ENCODE measurements at places on chromosomes 11 and 22.

- no peak for DNase-seq
These were observed 26.3 kb upstream of the MTCH2 start for GRCh38 chr11:47668665-47669064.

GRCh38 chr22:42472671-42473070 lies 40.5 kb upstream of the NFAM1 start:
- no peak for DNase-seq

GRCh38 chr22:47796128-47796908 lies 1033.9 kb downstream of the TBC1D22A start:
- no peak for DNase-seq

- DNase-seq: no peak
These were observed 107.3 kb upstream of the HSD17B12 start for GRCh38 chr11:43573233-43573632.

- no peak for DNase-seq
These were observed 12.9 kb downstream of the CWC15 start for GRCh38 chr11:94960488-94960887.

DNA sequence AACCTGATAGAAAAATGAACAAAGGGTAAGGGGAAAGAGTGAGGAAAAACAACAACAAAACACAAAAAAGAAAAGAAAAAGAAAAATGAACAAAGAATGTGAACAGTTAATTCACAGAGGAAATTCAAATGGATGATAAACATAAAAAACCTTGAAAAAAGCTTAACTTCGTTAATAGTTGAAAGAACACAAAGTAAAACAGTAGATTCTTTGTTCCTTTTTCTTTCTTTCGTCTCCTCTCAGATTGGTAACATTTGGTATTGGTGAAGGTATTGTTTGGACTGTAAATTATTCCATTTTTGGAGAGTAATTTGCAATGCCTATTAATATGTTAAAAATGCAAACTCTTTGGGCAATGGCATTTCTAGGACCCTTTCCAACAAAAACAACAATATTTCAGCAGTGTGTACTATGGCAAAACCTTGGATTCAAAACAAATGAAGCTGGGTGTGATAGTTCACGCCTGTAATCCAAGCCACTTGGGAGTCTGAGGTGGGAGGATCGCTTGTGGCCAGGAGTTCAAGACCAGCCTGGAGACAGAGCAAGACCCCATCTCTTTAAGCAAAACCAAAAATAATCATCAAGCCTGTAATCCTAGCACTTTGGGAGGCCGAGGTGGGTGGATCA lies 3.3 kb upstream of the BACE1 start:
- no peak for DNase-seq

- DNase-seq: no peak
These were observed 79.3 kb downstream of the MICAL2 start for GRCh38 chr11:12189543-12190235.

DNA sequence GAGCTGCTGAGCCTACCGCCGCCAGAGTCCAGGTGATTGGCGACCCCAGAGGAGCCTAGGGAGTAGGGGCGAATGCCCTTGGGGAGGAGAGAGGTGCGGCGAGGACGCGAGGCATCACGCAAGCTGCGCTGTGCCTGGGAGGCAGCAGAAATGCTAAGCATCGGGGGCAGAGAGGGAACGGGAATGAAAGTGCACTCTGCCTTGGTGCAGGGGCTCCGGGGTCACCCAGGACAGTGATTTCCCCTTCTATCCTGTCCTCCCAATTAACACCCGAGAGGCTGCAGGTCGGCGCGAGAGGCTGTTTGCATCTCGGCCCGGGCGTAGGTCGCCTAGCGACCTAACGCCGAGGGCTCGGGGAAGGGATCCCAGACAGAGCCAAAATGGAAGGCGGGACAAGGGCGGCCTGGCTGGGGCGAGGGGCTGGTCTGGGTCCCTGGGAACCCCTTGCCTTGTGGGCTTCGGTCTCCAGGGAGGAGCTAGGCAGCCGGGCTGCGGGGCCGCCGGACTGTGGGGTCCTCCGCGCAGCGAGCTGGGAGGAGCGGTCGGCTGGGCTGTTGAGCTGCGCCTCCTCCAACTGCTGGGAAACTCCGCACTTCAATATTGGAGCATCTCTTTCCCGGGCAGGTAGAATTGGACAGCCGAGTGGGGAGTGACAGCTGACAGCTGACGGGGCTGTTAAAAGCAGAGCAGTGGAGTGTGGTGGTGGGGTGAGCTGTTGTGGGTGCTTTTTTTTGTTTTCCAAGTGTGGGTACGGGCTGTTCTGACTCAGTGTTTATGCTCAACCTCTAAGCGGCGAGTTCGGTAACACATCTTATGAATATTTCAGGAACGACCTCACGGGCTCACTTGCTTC lies 657 bp downstream of the ELMOD1 start:
- DNase-seq: peak; percentile 51

GRCh38 chr11:3056296-3057068 lies 741 bp downstream of the CARS1 start:
- no peak for DNase-seq

- no peak for DNase-seq
These were observed 351.4 kb downstream of the ETS1 start for GRCh38 chr11:128235958-128236357.

- no peak for DNase-seq
These were observed 164.0 kb upstream of the SYT13 start for GRCh38 chr11:45450189-45450588.

DNA sequence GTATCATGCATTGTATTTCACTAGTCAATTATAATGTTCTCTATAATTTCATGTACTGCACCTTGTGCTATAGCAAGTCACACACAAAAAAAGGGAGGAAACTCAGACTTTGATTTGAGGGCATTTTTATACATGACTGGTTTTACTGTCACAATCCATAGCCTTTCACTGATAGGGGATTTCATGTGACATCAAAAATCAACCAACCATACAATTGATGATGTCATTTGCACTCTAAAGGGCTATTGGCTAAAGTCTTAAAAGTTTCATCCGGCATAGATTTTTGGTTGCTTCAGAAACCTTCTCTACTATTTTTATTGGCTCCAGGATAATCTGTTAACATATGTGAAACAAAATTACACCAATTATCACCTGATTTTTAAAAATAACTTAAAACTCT lies 237.8 kb downstream of the DCDC1 start:
- DNase-seq: no peak

DNA sequence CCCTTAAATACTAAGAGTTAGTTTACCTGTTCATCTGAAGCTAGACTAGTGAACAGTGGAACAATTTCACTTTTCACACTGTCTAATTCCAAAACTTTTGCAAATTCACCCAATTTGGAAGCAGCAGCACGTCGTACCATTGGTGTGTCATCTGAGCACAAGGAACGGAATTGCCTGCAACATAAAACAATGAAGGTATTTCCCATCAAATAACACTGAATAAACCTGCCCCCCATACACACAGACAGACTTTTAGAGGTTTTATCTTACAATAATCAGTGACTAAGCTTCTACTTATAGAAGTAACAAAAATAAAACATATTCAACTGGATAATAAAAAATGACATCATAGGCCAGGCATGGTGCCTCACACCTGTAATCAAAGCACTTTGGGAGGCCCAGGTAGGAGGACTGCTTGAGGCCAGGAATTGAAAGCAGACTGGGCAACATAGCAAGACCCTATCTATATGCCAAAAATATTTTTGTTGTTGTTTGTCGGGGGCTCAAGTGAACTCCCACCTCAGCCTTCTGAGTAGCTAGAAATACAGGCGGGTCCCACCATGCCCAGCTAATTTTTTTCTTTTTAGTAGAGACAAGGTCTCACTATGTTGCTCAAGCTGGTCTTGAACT lies 6.3 kb downstream of the PPP2R1B start:
- DNase-seq: no peak

- DNase-seq: no peak
These were observed at the start of gene DDX25 for GRCh38 chr11:125903711-125904659. TSS of gene DDX25 (plus strand) at chr11:125904508. CDS start at chr11:125904518, 10 bp downstream.

GRCh38 chr11:122697636-122698167 lies 42.2 kb downstream of the UBASH3B start:
- DNase-seq: no peak

- DNase-seq: no peak
These were observed 42.9 kb downstream of the ABTB2 start for GRCh38 chr11:34314936-34315335.

GRCh38 chr11:24932110-24933000 lies 435.5 kb downstream of the LUZP2 start:
- no peak for DNase-seq

DNA sequence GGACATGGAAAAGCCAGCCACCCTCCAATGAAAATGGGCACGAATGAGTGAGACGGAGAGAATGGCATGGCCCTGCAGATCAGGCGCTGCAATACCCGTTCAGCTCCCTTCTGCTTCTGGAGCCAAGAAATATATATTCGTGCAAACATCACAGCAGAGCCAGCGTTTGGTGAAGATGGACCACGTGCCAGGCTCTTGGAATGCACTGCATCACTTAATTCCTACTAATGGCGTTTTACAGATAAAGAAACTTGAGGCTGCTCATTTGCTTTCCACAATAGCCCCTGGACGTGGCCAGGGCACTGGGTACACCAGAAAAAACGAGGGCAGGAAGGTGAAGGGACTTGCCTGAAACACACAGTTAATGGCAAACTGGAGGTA lies 1.6 kb upstream of the FXYD2 start:
- DNase-seq: no peak

DNA sequence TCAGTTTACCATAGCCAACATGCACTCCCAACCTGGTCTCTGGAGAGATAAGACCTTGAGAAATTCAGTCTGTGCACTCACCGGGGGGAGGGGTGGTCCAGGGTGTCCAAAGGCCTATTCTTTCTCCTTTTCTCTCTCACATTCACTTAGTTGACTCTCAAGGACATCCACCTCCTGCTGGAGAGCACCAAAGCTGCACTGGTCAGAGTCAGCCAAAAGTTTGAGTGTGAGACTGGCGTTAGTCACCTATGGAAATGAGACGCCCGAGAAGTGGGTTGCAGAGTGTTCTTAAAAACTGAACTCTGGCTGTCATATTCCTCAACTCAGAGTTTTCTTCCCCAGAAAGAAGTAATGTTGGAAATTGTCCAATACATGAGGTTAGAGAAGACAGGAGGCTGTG lies 5.0 kb upstream of the UBQLNL start:
- DNase-seq: no peak

DNA sequence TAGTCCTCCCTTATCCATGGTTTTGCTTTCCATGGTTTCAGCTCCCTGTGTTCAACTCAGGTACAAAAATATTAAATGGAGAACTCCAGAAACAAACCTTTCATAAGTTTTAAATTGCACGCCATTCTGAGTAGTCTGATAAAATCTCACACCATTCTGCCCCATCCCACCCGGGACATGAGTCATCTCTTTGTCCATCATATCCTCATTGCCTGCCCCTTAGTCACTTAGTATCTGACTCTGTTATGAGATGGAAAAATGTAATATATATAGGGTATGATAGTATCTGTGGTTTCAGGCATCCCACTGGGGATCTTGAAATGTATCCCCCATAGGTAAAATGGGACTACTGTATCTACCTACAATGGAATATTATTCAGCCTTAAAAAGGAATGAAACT lies 35.5 kb upstream of the FGF3 start:
- no peak for DNase-seq

- no peak for DNase-seq
These were observed 37.4 kb upstream of the ST14 start for GRCh38 chr11:130122141-130122575.

- no peak for DNase-seq
These were observed 1.4 kb downstream of the SIK2 start for GRCh38 chr11:111603611-111604130.

- no peak for DNase-seq
These were observed 621.2 kb downstream of the METTL15 start for GRCh38 chr11:28729339-28729738.

- no peak for DNase-seq
These were observed 114.0 kb downstream of the SIK3 start for GRCh38 chr11:116984186-116984585.

GRCh38 chr22:26553056-26553752 lies 36.7 kb downstream of the TPST2 start:
- no peak for DNase-seq

DNA sequence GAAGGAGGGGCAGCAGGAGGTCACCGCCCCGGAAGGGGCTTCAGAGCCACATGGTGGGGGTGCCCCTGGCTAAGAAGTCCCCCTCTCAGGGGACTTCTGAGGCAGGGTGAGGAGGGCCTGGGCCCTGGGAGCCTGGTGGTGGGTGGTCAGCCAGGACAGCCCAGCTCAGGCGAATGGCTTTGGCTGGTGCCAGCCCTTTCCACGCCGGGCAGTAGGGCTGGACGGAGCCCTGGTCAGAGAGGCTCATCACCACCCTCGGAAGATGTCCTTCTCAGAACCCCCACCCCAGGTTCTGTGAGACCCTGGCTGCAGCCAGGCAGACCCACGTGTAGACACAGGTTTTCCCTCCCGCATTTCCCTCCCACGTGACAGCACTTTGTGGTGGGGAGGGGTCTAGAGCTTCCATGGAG lies 35.9 kb downstream of the OSBPL5 start:
- peak; percentile 5 for DNase-seq

- DNase-seq: no peak
These were observed 651.4 kb upstream of the CHORDC1 start for GRCh38 chr11:90874281-90874680.

- DNase-seq: no peak
These were observed 50.7 kb downstream of the OTOG start for GRCh38 chr11:17597770-17598169.

GRCh38 chr11:32511926-32512325 lies 71.7 kb upstream of the EIF3M start:
- no peak for DNase-seq

DNA sequence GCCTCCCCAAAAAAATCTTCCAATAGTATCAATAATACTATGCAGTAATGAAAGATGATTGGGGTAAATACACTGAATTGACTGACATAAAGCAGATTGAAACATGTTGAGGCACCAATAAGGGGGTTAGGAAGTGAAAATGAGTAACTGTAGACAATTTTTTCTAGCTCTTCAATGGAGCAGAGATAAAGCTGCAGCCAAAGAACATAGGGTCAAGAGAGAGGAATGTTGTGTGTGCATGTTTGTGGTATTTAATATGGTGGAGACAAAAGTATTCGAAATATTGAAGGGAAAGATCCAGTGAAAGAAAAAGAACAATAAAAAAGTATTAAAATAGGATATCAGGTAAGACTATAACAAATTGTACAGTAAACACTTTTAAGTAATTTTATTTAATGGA lies 450.0 kb upstream of the CCDC179 start:
- DNase-seq: no peak

GRCh38 chr11:91742155-91742554 lies 482.5 kb upstream of the FAT3 start:
- no peak for DNase-seq

GRCh38 chr22:49941507-49942316 lies 18.9 kb upstream of the PIM3 start:
- DNase-seq: no peak

- DNase-seq: no peak
These were observed 40.2 kb upstream of the MTNR1B start for GRCh38 chr11:92929246-92929645.

- DNase-seq: no peak
These were observed 108.4 kb downstream of the ZBTB16 start for GRCh38 chr11:114167771-114168448.

GRCh38 chr11:129699711-129700304 lies 115.8 kb upstream of the TMEM45B start:
- no peak for DNase-seq

GRCh38 chr11:77117492-77117891 lies 10.6 kb upstream of the MYO7A start:
- DNase-seq: no peak
